ENCODE measurements at places on chromosomes 6 and 20.
A peak's percentile ranks its signal among the peaks of the same experiment; 100 is the strongest.

- DNase-seq, result peak; percentile 8
Observed at GRCh38 chr6:15623276-15624116, 39.3 kb downstream of the DTNBP1 start.

- peak; percentile 61 for DNase-seq
Observed at GRCh38 chr6:143940011-143940597, 68.0 kb downstream of the PLAGL1 start.

DNA sequence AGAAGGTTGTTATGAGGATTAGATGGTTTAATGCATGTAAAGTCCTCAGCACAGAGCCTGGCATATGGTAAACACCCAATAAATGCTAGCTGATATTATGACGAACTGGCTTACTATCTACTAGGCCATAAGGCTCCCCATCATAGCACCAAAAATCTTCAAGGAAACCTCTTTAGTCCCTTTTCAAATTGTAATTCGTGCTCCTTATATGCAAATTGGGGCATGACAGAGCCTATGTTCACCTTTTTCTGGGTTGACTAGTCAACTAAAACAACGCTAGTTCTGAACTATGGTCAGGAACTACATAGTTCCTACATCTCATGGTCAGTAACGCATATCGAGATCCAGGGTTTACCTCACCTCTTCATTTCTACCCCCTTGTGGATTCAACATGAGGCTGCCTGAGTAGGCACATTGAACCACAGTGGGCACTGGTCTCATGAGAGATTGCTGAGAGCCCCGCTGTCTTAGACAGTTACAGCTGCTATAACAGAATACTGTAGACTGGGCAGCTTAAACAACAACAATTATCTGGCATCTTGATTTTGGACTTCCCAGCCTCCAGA lies 97.2 kb upstream of the TNFAIP3 start:
- DNase-seq, result no peak

DNA sequence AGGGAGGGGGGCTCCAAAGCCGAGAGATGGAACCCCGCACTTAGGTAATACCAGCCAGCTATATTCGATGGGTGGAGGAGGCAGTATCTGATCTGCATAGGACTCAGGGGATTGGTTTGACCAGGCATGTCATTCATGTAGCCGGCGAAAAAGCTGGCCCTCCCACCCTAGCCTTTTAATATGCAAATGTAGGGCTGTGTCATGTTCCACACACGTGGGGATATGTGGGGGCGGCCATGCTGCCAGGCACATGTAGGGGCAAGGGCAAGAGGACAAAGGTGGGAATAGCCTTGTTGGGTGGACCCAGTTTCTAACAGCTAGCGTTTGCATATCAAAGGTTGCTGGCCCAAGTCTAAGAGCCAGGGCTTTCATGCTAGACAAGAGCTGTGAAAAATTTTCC lies 39.1 kb upstream of the DDR1 start:
- no peak for DNase-seq

All from CD4-positive, alpha-beta T cell treated with Interleukin-15 for 4 hours (primary cell).